ENCODE measurements at places on chromosomes 5 and 9. TPM values are rescaled to one million over a fixed set of nuclear protein-coding genes. Genes with fewer than 3 reads are reported as not detected.

DNA sequence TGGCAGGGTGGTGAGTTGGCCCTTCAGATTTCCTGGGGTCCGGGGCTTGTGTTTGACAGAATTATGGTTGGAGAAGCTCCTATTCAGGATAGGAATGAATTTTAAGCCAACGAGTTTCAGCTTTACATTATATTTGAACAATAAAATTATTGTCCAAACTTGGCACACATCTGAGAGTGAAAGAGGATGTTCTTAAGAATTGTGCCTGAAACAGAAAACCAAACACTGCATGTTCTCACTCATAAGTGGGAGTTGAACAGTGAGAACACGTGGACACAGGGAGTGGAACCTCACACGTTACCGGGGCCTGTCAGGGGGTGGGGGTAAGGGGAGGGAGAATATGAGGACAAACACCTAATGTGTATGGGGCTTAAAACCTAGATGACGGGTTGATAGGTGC, 111.8 kb upstream of the ACTBL2 start:
- no peak for DNase-seq

GRCh38 chr5:125700380-125700861, 722.8 kb upstream of the GRAMD2B start:
- DNase-seq: no peak

DNA sequence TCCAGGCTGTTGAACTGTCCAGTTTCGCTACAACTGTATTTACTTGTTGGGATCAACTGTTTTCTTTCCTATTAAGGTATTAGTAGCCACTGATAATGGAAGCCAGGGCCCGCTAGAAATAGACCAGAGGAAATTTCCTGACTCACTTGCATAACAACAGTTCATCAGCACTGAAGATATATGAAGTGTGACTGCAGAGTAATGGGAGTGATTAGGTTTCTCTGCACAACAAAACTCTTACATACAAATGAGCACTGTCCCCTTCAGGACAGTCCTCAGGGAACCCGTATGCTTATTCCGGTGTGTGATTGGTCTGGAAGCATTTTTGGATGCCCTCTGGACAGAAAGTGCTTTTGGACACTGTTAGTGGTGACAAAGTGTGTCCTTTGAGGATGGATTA, 55.3 kb downstream of the LIX1 start:
- no peak for DNase-seq

DNA sequence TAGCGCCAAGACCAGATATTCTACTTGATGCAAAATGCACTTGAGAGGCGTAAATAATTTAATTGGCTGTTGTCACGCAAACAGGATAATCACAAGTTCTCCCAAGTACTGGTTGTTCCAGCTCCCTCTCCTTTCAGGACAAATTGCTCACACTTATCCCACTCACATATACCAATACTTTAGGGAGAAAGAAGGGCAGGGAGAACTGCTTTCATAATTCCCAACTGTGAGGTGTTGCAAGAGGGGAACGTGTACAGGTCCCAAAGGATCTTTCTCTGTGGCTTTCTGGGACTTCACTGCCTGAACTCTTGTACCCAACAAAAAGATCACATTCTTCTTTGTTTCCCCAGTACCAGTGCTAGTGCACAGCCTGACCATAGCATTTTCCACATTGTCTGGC, 21.5 kb upstream of the TGFBI start:
- DNase-seq: no peak

GRCh38 chr5:94788527-94788926, 170.1 kb downstream of the SLF1 start:
- no peak for DNase-seq

- DNase-seq: no peak
Measured at GRCh38 chr9:71349218-71349617, 227.8 kb upstream of the TRPM3 start.

DNA sequence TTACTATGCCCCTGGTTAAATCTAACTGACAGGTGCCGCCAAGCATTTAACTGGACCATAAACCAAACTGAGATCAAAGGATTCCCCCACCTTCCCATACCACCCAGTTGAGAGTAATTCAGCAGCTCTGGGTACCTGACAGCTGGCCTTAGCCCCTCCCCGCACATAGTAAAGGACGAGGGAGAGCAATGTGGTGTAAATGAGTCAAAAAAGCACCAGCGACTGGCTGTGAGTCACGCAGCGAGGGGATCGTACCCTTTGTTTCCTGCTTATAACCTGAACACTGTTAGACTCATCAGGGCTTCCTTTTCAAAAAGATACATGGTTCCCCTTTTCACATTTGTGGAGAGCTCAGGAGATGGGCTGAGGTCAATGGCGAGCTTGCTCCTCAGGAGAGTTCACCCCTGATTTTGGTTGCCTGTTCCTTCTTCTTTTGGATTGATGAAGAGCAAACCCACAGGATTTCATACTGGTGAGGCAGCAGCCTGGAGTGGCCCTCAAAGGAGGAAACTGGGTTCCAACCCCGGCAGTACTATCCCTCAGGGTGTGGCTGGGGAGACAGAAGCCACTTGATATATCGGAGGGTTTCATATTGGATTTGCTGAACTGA, 71.5 kb downstream of the ANKRD33B start:
- no peak for DNase-seq

DNA sequence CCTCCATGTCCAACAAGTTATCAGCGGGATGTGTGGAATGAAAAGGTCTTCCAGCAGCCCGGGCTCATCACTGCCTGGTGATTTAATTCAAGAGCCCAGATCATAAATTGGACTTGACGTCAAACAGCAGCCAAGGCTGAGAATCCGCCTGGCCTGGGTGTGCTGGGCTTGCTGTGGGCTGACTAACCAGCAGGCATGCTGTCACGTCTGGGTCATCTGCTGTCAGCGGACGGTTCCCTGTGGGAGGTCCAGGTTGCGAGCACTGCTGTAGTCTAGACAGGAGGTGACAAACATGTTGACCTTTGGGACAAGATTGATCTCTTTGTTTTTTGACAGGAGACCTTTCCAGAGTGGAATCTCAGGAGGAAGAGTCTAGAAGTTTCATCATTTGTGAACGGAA, 289.7 kb downstream of the OSTF1 start:
- peak; percentile 82 for DNase-seq

DNA sequence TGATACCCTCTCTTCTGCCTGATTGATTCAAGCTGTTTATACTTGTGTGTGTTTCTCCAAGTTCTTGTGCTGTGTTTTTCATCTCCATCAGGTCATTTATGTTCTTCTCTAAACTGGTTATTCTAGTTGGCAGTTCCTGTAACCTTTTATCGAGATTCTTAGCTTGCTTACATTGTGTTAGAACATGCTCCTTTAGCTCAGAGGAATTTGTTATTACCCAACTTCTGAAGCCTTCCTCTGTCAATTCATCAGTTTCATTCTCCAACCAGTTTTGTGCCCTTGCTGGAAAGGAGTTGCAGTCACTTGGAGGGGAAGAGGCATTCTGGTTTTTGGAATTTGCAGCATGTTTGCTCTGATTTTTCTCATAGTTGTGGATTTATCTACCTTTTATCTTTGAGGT, 126.2 kb upstream of the FTMT start:
- no peak for DNase-seq

DNA sequence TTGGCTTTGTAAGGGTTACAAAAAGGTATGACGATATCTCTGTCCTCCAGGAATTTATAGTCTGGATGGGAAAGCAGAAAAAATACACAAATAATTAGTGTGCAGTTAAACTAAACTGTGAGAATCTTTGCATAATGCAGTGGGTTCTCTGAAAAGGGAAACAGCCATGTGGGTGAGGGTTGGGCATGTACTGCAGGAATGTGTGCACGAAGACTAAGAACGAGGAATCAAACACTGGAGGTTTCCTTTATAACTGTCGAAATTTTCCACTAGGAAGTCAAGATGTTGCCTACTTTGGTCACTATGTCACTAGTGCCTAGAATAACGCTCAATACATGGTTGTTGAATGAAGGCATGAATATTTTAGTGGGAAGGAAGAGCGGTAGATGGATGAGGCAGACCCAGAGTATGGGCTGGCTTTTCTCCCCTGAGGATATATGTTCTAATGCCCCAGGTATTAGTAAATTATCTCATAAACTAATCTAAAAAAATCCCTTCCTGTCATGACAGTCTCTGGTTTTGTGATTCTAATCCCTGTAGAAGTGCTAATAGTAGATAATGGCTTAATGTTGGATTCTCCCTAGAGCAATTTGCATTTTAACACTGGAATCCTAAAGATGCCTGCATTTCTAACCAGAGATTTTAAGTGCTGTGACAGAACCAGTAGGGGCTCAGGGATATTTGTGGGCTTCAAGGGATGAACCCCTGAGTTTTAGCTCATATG, 227.3 kb downstream of the NMUR2 start:
- no peak for DNase-seq

DNA sequence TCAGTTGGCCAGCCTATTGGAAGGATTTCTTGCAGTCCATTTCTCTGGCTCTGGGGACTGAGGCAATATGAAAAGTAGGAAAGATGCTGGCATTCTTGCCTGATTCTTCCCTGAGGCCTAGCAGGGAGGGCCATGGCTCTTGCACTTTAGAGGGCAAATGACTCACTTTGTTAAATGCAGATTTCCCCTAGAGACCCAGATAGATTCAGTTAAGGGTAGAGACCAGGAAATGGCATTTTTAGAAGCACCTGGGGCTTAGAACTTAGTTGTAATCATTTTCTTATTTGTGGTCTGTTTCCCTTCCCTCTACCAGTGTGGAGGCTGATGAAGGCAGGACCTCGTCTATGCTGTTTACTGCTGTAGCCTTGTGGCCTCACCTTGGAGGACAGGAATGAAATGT, 112.8 kb upstream of the NR3C1 start:
- DNase-seq: no peak

GRCh38 chr9:17739736-17740135, 160.9 kb downstream of the SH3GL2 start:
- DNase-seq: no peak

GRCh38 chr9:76910861-76911260, 4.9 kb upstream of the PRUNE2 start:
- no peak for DNase-seq

Gene PCDHGA7
- 1.8 TPM for polyA plus RNA-seq

Gene QRFP
- polyA plus RNA-seq: 0.05 TPM

Gene PDE6A
- 0.07 TPM for polyA plus RNA-seq

Gene PTGDS
- polyA plus RNA-seq: 6,981 TPM

Gene TMEM245
- polyA plus RNA-seq: 25.6 TPM

Gene BRINP1
- polyA plus RNA-seq: 0.63 TPM

Gene ADRB2
- 2.4 TPM for polyA plus RNA-seq

Gene SLC25A2
- polyA plus RNA-seq: 0.14 TPM
